Brain microvascular endothelial cell (primary cell): ENCODE measurements at places on chromosomes 7 and 10.
A peak's percentile ranks its signal among the peaks of the same experiment; 100 is the strongest.

DNA sequence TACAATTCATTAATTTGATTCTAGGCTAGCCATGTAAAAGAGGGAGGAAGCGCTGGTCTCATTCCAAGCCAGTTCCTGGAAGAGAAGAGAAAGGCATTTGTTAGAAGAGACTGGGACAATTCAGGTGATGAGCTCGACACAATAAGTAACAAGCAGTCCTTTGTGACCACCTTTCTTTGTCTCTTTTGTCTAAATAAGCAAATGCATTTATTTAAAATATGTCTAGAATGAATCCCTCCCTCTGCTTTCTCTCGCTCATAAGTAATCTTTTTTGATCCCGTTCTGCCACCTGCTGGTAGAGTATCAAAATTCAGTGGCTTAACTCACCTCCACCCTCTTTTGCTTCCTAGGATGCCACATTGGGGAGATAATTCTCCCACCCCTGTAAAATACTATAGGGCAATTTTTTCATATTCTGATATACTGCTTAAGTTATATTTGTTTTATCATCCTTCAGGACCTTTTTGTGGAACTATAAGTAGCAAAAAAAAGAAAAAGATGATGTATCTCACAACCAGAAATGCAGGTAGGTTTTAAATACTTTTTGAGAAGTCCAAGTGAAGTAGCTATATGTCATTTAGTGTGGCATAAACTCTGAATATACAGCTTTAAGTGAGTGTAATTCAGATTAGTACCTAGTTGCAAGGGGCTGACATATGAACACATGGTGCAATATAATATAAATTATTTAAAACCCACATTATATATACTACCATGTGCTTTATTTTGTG is 91.5 kb downstream of the GSDME start:
- peak; percentile 54 for DNase-seq

DNA sequence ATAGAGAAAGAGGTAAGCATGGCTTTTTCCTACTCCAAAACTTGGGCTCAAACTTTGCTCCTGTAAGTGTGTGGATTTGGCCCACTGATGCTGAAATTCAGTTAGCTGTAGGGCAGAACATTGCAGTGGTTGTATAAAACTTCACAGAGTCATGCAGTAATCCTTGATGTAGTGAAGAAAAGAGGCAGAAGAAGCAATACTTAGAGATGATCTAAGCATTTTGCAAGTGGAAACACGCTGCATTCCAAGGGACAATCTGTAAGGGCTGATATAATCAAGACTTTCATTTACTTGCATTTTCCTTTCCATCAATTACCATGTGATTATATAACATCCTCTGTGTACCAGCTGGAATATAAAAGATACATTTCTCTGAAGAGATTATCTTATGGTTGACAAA is 338.8 kb downstream of the DNAJB9 start:
- DNase-seq = no peak

DNA sequence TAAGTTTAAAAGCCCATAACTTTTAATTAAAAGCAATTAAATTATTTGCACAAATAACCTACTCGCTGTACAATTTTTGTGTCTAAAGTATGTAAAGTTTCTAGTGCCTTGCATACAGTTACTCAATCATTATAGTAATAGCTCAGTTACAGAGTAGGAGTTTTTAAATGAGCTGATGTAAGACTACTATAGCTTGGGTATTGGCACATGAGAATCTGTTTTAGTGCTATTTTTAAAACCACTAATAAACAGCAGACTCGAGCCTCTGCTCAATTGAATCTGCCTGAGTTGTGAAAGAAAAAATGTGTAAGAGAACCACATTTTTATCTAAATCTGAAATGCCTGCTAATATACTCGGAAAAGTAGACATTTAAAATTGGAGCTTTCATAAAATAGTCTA is 31.1 kb downstream of the CTNNA3 start:
- DNase-seq = no peak

DNA sequence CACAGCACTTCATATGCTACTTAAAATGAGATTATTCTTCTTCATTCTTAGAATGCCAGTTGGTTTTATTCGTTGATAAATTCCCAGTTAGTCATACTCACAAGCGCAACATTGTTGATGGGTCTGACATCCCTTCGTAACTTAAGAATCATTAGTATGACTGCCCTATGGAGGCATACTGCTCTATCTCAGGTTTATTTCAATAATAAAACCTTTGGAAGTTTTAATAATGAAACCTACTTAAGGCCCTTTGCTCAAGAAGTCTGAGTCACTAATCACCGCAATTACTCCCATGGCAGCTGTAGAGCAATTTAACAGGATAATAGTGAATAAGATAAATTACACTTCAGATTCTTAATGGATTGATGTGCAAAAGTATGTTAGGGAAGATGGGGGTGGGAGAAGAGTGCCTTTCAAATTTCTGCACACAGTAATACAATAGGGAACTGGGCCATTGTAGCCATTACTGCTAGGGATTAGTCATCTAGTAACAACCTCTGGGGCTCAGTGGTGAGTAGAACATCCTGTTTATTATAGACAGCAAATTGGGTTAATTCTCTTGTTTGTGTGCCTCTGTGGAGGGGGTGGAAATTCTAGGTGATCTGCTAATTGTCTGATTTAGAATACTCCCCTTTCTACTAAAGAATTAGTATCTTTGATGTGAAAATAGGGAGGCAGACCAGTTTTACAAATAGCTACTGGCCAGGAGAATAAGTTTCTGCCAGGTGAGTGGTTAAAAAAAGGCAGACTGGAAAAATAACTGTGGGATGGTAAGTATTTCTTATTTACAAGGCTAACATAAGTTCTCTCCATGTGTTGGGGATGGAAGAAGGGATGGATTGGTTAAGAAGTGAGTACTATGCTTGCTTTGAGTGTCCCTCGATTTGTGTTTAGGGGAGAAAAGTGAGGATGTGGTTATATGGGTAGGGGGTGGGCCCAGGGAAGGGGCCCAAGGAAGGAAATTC is 74.5 kb upstream of the VKORC1L1 start:
- peak; percentile 43 for DNase-seq

- no peak for DNase-seq
These were observed 48.6 kb downstream of the NRCAM start for GRCh38 chr7:108407676-108408075.

- no peak for DNase-seq
These were observed 93.3 kb upstream of the GDF10 start for GRCh38 chr10:47206449-47207280.
